BE2C (cell line): ENCODE measurements at places on chromosomes 4 and X.

DNA sequence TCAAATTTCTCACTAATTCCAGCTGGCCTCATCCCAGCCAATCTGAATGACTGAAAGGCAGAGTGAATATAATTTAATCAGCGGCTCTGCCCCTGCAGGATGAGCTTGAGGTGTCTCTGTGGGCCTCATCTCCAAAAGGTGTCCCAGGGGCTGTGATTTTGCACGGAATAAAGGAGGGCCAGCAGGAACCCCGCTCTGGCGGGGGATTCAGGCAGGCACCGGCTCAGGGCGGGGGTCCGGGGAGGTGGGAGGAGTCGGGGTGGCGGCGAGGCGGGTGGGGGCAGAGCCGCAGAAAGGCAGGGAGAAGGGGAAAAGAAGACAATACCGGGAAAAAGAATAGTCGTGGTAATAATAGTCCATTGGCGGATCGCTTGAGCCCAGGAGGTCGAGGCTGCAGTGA is 16.0 kb upstream of the ERCC6L start:
- DNase-seq: no peak

- no peak for DNase-seq
These were observed 50.5 kb upstream of the PAGE1 start for GRCh38 chrX:49746306-49746705.

- no peak for DNase-seq
These were observed 100.7 kb downstream of the SYNPO2 start for GRCh38 chr4:118989098-118990080.

DNA sequence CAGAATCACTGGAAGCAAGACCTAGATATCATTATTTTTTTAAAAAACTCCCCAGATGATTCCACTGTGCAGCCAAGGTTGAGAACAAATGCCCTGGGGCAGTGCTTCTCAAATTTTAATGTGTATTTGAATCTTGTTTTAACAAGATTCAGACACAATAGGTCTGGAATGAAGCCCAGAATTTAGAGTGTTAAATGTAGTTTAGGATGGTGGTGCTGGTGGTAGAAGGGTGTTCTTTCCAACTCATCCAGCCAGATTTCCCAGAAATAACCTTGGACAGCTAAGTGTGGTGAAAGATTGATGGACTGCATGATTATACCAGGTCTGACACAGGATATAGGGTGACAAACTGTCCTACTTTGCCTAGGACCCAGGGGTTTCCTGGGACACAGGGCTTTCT is 120.1 kb upstream of the MED14 start:
- DNase-seq: peak; percentile 41

DNA sequence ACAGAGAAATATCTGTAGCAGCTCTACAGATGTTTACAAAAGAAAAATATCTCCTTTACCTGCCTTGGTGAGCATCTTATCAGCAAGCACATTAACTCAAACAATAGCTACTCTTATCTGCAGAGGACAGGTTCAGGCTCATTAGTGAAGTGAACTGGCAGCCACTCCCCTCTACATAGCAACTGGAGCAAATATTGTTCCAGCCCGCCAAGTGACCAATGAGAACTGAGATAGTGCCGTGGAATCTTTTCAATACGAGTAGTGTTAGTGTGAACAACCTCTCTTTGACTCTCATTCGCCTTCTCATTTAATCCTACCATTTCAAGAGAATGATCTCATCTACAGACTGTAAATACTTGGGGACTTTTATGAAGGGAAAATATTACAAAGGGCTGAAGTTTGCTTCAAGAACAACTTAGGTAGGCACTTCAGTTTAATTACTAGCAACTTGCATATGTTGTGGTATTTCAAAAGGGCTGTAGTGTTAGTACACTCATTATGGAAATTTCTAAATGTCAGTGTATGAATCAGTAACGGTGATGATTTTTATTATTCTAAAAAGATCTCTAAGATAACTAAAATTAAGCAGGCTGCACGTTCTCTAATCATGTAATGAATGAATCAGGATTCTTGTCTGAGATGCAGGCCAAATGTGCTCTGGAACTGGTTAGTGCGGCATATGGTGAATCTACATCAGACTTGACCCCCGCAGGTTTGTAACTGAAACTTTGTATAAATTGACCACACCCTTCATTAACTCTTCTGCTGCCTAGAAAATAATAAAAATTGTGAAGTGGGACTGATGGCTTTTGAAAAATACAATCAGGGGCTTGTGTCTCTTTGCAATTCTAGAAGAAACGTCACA is 72.4 kb downstream of the PALLD start:
- peak; percentile 32 for DNase-seq

DNA sequence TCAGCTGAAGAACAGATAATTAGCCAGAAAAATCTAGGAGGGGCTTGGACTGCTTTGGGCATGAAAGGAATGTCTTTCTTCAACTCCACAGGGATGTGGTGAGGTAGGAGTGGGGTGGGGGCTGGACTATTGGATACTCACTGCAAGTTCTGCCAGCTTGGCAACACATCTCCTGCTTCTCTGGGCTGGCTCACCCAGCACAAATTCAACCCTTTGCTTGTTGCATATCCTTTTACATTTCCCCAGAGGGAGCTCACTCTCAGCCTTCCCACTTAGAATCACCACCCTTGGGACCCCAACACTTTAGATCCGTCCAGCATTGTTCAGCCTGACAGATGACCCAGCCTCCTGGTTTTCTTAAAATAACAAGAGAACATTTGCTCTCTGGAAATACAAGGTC is 120.6 kb downstream of the KDR start:
- DNase-seq: no peak

DNA sequence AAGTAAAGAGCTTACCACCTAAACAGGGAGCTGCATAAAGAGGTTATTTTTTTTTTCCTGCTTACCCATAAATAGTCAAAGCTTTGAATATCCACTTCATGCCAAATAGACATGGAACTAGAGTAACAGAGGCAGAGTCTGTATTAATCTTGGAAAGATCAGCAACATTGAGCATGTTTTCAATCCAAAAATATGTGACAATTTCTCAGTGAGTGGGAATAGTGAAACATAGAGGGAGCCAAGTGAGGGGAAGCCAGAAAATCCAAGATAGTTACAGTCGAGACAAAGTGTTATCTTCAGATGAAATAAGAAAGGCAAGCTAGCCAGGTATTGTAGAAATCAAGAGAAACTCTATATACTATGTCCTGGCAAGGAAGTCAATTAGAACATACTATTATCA is 122.3 kb upstream of the TACR3 start:
- no peak for DNase-seq

- no peak for DNase-seq
These were observed 704.4 kb upstream of the AMOT start for GRCh38 chrX:113545040-113545439.

DNA sequence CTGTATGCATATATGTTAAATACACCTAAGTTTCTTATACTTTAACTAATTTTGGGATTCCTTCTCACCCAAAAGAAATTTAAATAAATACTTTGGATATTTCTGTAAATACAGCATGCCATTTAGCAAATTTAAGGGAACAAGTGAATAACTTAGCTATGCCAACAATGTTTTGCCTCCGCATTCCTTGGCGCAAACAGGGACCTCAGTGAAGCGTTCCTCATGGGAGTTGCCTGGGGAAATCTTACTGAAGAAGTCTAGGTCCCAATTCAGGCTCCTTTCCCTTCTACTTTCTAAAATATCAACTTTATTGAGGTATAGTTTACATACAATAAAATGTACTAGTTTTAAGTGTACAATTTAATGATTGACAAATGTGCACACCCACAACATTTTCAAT is 25.0 kb downstream of the COL4A5 start:
- DNase-seq: no peak

DNA sequence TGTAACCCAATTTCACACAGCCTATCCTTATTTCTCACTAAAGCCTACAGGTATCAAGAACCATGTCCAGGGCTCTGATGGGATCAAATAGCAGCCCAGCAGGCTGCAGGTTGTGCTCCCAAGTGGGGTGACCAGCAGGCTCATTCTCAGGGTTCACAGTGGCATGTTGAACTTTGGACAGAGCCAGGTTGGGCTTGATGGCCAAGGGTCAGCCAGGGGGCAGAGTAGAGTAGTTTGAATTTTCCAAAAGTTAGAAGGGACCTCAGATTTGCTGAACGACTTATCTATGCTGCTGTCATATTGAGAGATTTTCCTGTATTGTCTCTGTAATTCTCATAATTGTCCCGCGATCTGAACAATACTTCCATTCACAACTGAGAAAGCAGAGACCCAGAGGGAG is 310.8 kb upstream of the BOD1L1 start:
- DNase-seq: no peak

DNA sequence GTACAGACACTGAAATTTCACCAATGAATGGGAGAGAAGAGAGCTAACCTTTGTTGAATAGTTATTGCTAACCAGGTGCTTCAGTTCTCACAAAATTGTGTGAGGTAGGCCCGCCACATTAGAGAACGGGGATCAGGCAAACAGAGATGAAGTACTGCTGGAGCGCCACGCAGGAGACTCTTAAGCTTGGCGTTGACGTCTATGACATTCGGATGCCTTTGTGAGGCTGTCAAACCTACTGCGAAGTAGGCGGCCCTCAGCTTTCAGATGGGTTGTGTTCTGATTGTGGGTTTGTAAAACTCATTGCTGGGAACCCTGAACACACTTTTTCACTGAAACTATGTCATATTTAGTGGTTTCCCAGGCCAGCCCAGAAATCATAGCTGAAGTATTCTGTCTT is 173.6 kb downstream of the CBR4 start:
- DNase-seq: no peak

GRCh38 chr4:138875891-138876608 is 139.5 kb upstream of the NOCT start:
- no peak for DNase-seq

DNA sequence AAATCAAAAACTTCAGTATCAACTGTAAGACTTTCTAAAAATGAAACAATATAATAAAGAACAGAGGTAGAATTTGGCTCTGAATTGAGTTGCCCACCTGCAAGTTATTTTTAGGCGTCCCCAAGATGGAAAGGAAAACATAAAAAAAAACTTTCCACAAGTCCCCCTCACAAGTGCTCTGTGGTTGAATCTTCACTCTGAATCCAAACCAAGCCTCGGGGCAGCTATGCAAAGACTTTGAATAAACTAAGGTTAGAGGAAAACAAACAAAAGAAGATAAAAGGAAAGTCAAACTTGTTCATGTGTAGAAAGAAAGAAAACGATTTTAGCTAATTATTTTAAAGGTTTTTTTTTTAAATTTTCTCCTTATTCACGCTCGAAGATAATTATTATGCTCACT is 372.4 kb upstream of the SLIT2 start:
- no peak for DNase-seq

DNA sequence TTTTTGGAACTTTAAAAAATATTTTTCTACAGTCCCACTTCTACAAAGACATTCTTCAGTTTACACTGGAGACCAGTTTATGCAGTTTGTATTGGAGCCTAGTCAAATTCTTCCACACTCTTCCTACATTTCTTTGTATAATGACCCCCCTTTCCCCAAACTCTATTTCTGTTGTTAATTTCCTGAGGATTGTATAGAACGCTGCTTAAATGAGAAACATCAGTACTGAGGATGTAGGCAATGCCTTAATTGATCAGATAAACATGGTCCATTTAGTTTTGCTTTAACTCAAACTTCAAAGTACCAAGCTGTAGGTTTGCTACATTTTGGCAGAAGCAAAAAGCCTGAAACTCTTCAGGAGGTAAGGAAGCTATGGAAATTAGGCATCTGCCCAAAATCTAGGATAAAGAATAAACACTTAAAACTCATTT is 155.5 kb downstream of the SLC7A11 start:
- no peak for DNase-seq

DNA sequence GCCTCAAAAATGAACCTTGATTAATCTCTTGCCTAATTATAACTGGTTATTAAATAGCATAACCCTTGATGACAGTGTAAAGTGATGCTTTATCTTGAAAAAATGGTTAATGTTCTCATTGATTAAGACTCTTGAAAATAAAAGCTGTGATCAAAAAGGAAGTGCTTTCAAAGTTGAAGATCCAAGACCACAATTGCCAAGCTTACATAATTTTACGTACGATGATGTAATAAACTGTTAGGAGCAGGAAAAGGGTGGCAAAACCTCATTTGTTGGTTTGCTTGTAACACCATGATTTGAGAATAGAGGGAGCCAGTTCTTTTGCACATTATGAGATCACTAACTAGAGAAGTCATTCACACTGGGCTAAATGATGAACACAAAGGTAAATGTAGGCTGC is 322.2 kb downstream of the ADGRL3 start:
- DNase-seq: no peak

- DNase-seq: no peak
These were observed 12.2 kb downstream of the EPHA5 start for GRCh38 chr4:65658117-65658516.

GRCh38 chr4:162075726-162076125 is 88.1 kb downstream of the FSTL5 start:
- no peak for DNase-seq

DNA sequence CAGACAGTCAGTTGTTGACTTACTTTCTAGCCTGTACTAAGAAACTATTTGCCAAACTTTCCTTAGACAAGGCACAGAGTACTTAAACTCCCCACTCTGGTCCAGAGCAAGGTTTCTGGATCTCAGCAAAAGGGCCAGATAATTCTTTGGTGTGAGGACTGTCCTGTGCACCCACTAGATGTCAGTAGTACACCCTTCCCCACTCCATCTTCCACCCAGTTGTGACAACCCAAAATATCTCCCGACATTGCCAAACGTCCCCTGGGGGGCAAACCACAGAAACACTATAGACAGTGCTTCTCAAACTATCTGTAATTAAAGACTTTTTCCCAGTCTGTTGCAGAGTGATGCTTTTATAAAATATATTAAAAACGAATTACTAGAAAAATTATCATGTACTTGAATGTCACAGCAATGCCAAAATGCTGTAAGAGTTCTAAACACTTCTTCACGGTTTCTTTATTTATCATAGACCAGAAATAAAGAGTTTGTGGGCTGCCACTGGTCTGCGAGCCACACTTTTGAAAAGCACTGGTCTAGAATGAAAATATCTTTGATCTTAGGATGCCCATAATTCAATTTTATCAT is 203.5 kb downstream of the PRDM5 start:
- DNase-seq: peak; percentile 52

GRCh38 chr4:13130848-13131247 is 353.3 kb downstream of the RAB28 start:
- no peak for DNase-seq

GRCh38 chr4:188879598-188879997 is 740.4 kb downstream of the TRIML1 start:
- DNase-seq: no peak

DNA sequence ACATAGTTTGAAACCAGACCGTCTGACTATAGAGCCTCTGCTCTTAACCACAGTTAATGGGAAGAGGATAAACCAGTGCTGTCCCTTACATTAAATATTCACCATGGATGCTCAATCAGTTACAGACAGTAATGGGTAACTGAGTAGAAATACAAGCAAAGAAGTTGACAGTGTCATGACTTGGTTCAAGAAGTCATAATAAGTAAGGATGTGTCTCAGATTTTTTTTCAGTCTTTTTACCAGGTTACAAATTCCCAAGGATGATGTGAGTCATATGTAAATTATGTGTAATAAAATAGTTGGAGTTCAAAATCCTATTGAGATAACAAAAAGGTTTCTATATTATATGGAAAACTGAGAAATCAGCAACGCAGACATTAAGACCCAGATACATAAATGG is 31.1 kb downstream of the ZCCHC4 start:
- DNase-seq: no peak

- peak; percentile 2 for DNase-seq
These were observed 531.0 kb downstream of the SMARCA1 start for GRCh38 chrX:128992107-128992971.

GRCh38 chrX:37759878-37760418 is 19.9 kb upstream of the CYBB start:
- no peak for DNase-seq
